Anterior cingulate cortex (tissue), 58 donors: ENCODE measurements at places on chromosomes 11 and 22.

- DNase-seq = no peak
Observed at GRCh38 chr11:6315811-6316425, 4.4 kb downstream of the CAVIN3 start.

DNA sequence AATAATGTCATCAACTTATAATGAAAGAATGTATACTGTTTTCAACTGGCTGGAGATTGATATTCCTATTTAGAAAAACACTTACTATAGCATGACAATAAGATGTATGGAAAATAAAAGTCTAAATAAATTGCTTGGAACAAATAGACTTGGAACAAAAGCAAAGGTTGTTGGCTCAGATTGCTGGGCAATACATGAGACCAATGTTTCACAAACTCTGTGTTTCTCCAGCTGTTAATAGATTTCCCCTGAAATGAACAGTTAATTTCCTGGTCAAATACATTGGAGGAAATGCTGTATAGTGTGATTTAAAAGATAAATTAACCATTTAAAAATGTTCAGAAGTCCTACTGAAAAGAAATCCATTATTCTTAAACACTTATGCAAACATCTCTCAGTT lies 40.1 kb upstream of the CTSC start:
- DNase-seq = no peak

GRCh38 chr11:8090756-8091155 lies 9.7 kb downstream of the TUB start:
- DNase-seq = no peak

DNA sequence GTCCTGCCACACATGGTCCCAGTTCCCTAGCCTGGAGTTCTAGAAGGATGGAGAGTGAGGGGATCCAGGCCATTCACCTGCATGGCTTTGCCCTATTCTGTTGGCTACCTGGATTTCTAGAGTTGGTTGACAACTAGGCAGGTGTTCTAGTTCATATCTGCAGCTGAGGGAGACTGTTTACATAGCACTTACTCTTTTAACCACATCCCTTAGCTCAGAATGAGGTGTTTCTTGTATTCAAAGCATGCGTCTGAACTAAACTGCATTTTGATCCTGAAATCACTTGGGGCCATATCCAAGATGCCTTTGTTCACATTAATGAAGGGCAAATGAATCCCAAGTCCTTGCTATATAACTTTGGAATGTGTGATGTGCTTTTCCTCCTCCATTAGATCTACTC lies 60.9 kb downstream of the SYT13 start:
- DNase-seq = no peak

GRCh38 chr11:30465192-30465591 lies 121.0 kb downstream of the MPPED2 start:
- DNase-seq = no peak

DNA sequence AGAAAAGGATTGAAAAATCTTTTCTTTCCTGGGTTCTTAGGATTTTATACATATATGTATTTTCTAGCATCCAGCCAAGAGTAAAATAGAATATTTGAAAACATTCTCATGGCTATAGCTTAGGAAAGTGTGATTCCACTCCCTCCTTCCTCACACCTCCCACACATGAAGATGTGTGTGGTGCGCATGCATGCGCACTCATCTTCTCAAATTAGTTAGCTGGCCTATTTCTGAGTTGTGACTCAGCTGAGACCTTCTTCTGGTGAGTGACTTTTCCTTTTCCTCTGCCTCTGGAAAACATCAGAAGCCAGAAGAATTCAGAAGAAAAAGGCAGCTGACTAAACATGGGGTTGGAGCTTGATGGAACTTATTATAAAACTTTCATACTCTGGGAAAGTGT lies 149.8 kb downstream of the OR4C45 start:
- DNase-seq = peak; percentile 7

DNA sequence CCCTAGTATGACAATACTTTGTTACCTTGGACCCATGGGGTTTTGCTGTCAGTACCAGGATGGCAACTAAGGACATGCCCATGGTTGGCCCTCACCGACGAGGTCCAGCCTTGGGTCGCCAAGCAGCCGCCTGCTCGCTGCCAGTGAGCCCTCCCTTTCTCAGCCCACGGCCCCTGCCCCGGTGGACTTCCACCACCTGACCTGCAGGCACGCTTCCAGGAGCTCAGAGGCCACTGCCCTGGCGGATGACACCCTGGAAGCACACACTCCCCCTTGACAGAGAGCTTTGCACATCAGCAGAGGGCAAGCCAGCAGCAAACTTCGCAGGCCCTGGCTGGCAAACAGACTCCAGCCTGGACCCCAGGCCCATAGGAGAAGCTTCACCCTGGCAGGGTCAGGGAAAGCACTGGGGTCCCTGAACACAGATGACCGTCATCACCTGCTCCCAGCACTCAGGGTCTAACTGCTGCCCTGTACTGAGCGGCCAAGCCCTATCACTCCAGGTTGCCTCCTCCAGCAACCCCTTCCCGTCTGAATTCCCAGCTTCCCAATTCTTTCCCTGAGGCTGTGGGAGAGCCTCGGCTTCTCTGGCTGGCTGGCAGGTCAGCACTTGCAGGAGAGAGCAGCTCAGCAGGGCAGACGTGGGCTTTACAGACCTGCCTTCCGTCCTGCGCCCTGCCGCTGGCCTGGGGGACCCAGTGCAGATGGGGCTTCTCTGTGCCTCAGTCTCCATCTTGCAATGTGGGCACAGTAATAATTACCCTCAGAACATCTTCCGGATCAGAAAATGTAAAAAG lies 2.7 kb upstream of the PPARA start:
- no peak for DNase-seq

GRCh38 chr11:27238811-27239210 lies 124.2 kb downstream of the CCDC34 start:
- DNase-seq = no peak

GRCh38 chr22:38098410-38099249 lies 11.9 kb downstream of the BAIAP2L2 start:
- DNase-seq = no peak

- no peak for DNase-seq
Observed at GRCh38 chr11:127226949-127227348, 226.4 kb upstream of the KIRREL3 start.

GRCh38 chr11:13761716-13762115 lies 93.2 kb downstream of the FAR1 start:
- no peak for DNase-seq

- DNase-seq = no peak
Observed at GRCh38 chr11:132969892-132970291, 562.4 kb downstream of the OPCML start.
